ENCODE measurements at places on chromosomes 13 and 19. TPM values are rescaled to one million over a fixed set of nuclear protein-coding genes. Genes with fewer than 3 reads are reported as not detected.

The ZNF439 gene
- total RNA-seq = 14.7 TPM

The NANOS3 gene
- 1.3 TPM for total RNA-seq

The NECTIN2 gene
- total RNA-seq = 97.9 TPM

The CEACAM20 gene
- not detected for total RNA-seq

The DMPK gene
- total RNA-seq = 18.5 TPM

The CEBPA gene
- 2.7 TPM for total RNA-seq

The PABPC3 gene
- total RNA-seq = 0.22 TPM

The ZNF304 gene
- total RNA-seq = 12.6 TPM

The GJB6 gene
- not detected for total RNA-seq

The LRRC8E gene
- total RNA-seq = 11.8 TPM

The NLRP7 gene
- not detected for total RNA-seq

The ZNF575 gene
- under 0.01 TPM for total RNA-seq

The CPB2 gene
- total RNA-seq = 1.6 TPM

The GNG7 gene
- 0.11 TPM for total RNA-seq

The THOP1 gene
- total RNA-seq = 134 TPM

The ACP7 gene
- 0.22 TPM for total RNA-seq

The PLPPR3 gene
- total RNA-seq = not detected

The ATP4A gene
- total RNA-seq = not detected

The C2CD4C gene
- total RNA-seq = under 0.01 TPM

The SIGLEC6 gene
- total RNA-seq = not detected

The FCER2 gene
- total RNA-seq = not detected

The B3GNT8 gene
- 6.3 TPM for total RNA-seq

Measured in placental epithelial cell (primary cell).